ENCODE measurements at places on chromosomes 6 and 20. TPM values are rescaled to one million over a fixed set of nuclear protein-coding genes. Genes with fewer than 3 reads are reported as not detected.

GRCh38 chr20:57439432-57439831 is 48.2 kb downstream of the RBM38 start:
- peaks cover 28% of the 10 kb centered on the region for H3K4me1 ChIP-seq
- no peak overlapping the region for H3K27ac ChIP-seq
- no peaks in the 10 kb centered on the region for H3K27me3 ChIP-seq
- H3K4me3 ChIP-seq: no peak overlapping the region

GRCh38 chr6:13766201-13766634 is 48.1 kb downstream of the MCUR1 start:
- H3K36me3 ChIP-seq: no peaks in the 10 kb centered on the region
- H3K27ac ChIP-seq: no peak overlapping the region
- H3K27me3 ChIP-seq: peaks cover 7% of the 10 kb centered on the region
- H3K4me3 ChIP-seq: no peak overlapping the region
- H3K4me1 ChIP-seq: peaks cover 23% of the 10 kb centered on the region

GRCh38 chr6:38495518-38495917 is 144.2 kb downstream of the BTBD9 start:
- H3K4me1 ChIP-seq: peaks cover 5% of the 10 kb centered on the region
- no peak overlapping the region for H3K4me3 ChIP-seq
- DNase-seq: no peak
- H3K27me3 ChIP-seq: no peaks in the 10 kb centered on the region

DNA sequence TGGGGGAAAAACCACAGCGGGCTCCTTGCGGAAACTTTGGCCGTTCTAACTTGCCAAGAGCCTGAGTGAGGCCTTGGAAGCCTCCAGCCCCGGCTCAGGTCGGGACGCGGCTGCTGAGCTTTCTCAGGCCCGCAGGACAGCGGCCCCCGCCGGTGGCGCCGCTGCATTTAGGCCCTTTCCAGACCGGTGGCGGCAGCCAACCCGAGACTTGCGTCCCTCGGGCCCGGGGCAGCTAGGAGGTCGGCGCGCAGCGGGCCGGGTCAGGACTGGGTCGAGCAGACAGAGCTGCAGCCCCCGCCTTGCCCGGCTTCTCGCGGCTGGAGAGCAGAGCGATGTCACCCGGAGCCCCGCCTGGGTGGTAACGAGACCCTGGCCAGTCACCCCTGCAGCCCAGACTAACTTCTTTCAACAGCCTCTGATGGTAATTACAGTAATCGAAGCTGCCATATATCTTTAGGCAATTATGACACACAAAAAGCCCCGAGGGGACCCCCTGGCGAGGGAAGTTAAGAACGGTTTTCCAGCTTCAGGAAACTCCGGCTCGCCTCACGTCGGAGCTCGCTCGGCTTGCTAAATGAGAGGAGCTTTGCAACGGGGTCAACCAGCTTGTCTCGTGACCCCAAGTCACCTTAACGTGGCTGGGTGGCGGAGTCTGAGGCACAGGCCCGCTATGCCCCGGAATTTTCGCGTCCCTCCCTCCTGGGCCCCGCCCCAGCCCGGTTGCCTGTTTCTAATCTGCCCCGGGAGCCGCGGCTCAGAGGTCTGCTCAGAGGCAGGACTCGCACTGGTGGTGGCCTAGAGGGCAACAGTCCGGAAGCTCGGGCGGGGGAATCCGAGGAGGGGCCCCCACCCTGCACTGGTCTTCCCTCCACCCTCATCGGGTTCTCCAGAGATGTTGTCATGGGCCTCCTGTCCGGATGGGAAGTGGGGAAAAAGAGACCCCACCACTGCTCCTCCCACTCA is 3.0 kb downstream of the NR2E1 start:
- H3K4me1 ChIP-seq: peaks cover 63% of the 10 kb centered on the region
- peak overlapping the region; percentile 33 for H3K27ac ChIP-seq
- peak overlapping the region; percentile 76 for H3K4me3 ChIP-seq
- no peak for DNase-seq

DNA sequence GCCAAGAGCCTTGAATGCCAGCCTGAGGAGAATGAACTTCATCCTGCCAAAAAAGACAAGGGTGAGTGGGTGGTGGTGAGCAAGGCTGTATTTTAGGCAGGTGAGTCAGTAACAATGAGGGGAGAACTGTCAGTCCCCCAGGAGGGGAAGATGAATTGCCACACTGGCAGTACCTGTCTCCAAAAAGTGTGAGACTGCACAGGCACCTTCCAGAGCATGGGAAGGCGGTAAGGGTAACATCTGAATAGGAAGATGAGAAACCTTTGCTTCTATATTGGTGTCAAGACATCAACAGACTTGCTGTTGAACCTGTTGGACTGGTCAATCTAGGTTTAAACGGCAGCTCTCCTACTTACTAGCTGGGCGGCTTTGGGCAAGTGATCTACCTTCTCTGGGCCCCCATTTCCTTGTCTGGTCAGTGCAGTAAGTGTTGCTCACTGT is 30.9 kb downstream of the STK35 start:
- no peak for DNase-seq
- peaks cover 51% of the 10 kb centered on the region for H3K4me1 ChIP-seq
- no peak overlapping the region for H3K27ac ChIP-seq
- H3K27me3 ChIP-seq: no peaks in the 10 kb centered on the region
- H3K4me3 ChIP-seq: no peak overlapping the region
- H3K36me3 ChIP-seq: peaks cover 9% of the 10 kb centered on the region

- H3K4me3 ChIP-seq: no peak overlapping the region
- no peak for DNase-seq
- peaks cover 6% of the 10 kb centered on the region for H3K4me1 ChIP-seq
These were observed 226.0 kb downstream of the SLC24A3 start for GRCh38 chr20:19438488-19438887.

- H3K36me3 ChIP-seq: peaks cover 28% of the 10 kb centered on the region
- H3K27ac ChIP-seq: peak overlapping the region; percentile 98
- H3K4me3 ChIP-seq: peak overlapping the region; percentile 96
- H3K4me1 ChIP-seq: peaks cover 47% of the 10 kb centered on the region
- peak; percentile 60 for DNase-seq
These were observed 872 bp upstream of the RBM39 start for GRCh38 chr20:35742741-35743523.

GRCh38 chr6:35624341-35625070 is 64.2 kb downstream of the FKBP5 start:
- H3K27ac ChIP-seq: no peak overlapping the region
- DNase-seq: no peak
- no peak overlapping the region for H3K4me3 ChIP-seq

- H3K36me3 ChIP-seq: no peaks in the 10 kb centered on the region
- H3K4me1 ChIP-seq: peaks cover 7% of the 10 kb centered on the region
- no peak for DNase-seq
- H3K27ac ChIP-seq: no peak overlapping the region
These were observed 22.8 kb upstream of the KHDC1 start for GRCh38 chr6:73285674-73286283.

- no peaks in the 10 kb centered on the region for H3K4me1 ChIP-seq
- no peaks in the 10 kb centered on the region for H3K36me3 ChIP-seq
- no peak for DNase-seq
- H3K27me3 ChIP-seq: no peaks in the 10 kb centered on the region
These were observed 674.5 kb downstream of the HDGFL1 start for GRCh38 chr6:23243854-23244253.

GRCh38 chr6:129661536-129662405 is 48.2 kb downstream of the ARHGAP18 start:
- no peak overlapping the region for H3K4me3 ChIP-seq
- no peak overlapping the region for H3K27ac ChIP-seq
- H3K27me3 ChIP-seq: no peaks in the 10 kb centered on the region
- H3K4me1 ChIP-seq: peaks cover 7% of the 10 kb centered on the region

DNA sequence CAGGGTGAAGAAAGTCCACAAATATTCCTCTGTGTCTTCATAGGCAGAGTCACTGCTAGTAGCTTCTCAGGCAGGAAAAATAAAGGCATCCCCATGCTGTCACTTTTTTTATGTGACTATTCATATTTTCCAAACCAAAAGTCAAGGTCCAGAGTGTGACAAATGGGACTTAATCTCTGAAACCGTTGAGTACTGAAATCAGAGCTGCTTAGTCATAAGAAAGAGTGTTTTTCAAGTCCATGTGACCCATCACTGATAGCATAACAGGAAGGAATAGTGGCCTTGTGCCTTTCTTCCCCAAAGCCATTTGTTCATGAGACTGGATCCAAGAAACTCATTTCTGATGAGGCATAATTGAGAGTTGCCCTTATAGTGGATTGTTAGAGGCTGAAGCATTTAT is 210.3 kb upstream of the TSHZ2 start:
- H3K27me3 ChIP-seq: no peaks in the 10 kb centered on the region
- no peaks in the 10 kb centered on the region for H3K36me3 ChIP-seq
- no peaks in the 10 kb centered on the region for H3K4me1 ChIP-seq
- no peak for DNase-seq
- H3K27ac ChIP-seq: no peak overlapping the region
- no peak overlapping the region for H3K4me3 ChIP-seq

- no peak for DNase-seq
- no peaks in the 10 kb centered on the region for H3K36me3 ChIP-seq
- H3K27ac ChIP-seq: no peak overlapping the region
- no peaks in the 10 kb centered on the region for H3K27me3 ChIP-seq
These were observed 48.6 kb upstream of the DST start for GRCh38 chr6:56691286-56691595.

GRCh38 chr6:15369838-15370237 is 124.0 kb downstream of the JARID2 start:
- peaks cover 56% of the 10 kb centered on the region for H3K4me1 ChIP-seq
- no peak overlapping the region for H3K4me3 ChIP-seq
- DNase-seq: no peak

GRCh38 chr6:45872827-45873365 is 142.8 kb downstream of the CLIC5 start:
- DNase-seq: no peak
- no peaks in the 10 kb centered on the region for H3K36me3 ChIP-seq
- H3K27ac ChIP-seq: no peak overlapping the region
- H3K4me1 ChIP-seq: no peaks in the 10 kb centered on the region
- no peak overlapping the region for H3K4me3 ChIP-seq

DNA sequence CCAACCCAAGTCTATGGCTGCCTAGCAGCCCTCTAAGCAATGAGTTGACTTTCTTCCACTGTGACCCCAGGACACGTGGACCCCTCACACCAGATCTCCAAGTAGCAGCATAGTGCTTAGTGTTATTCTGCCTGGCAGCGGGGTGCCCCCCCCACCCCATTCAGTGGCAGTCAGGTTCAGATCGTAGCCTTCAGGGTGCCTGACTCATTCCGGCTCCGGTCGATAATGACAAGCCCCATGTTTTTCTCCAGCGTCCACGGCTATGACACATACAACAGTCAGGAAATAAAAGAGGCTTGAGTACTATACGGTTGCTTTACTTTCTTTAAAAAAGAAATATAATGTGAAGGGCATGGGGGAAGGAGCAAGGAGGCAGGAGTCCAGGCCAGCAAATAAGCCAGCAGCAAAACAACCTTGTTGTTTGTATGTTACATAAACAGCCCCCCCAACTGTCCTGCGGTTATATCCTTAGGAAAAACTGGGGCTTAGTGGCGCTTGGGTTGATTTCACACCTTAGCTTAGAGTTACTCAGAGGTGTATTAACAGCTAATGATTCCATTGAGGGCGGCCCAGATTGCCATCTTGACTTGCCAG is 23.1 kb downstream of the GNAS start:
- H3K27me3 ChIP-seq: no peaks in the 10 kb centered on the region
- H3K4me3 ChIP-seq: no peak overlapping the region
- H3K36me3 ChIP-seq: no peaks in the 10 kb centered on the region
- DNase-seq: no peak

- DNase-seq: no peak
- no peaks in the 10 kb centered on the region for H3K36me3 ChIP-seq
- peaks cover 4% of the 10 kb centered on the region for H3K4me1 ChIP-seq
These were observed 19.1 kb upstream of the NNAT start for GRCh38 chr20:37501940-37502339.

- H3K36me3 ChIP-seq: no peaks in the 10 kb centered on the region
- no peaks in the 10 kb centered on the region for H3K4me1 ChIP-seq
- no peak overlapping the region for H3K4me3 ChIP-seq
- no peak overlapping the region for H3K27ac ChIP-seq
These were observed 159.8 kb upstream of the HCRTR2 start for GRCh38 chr6:55014321-55015088.

DNA sequence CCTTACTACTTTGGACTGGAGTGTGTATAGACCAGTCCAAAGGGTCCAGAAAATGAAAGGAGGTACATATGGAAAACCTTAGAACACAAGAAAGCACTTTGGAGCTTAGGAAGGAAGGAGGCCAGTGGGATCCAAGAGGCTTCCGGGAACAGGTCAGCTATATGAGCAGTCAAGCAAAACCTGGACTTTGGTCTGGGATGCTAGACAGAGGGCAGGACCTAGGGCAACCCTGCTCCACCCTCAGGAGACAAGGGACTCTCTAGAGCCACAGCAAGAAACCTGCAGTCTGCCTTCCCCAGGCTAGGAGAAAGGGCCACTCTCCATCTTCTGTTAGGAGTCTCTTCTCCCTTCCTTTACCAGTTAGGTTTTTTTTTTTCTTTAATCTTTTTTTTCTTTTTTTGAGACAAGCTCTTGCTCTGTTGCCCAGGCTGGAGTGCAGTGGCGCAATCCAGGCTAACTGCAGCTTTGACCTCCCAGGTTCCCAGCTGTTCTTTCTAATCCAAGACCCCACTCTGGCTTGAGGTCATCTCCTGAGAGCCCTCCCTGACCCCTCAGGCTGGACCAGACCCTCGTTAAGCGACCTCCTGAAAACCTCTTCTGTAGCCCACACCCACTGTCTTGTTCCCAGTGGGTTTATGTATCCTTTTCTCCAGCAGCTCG is 4.6 kb downstream of the KCNK5 start:
- no peaks in the 10 kb centered on the region for H3K36me3 ChIP-seq
- no peak for DNase-seq
- H3K27me3 ChIP-seq: peaks cover 46% of the 10 kb centered on the region
- no peak overlapping the region for H3K4me3 ChIP-seq
- no peak overlapping the region for H3K27ac ChIP-seq
- H3K4me1 ChIP-seq: peaks cover 16% of the 10 kb centered on the region

GRCh38 chr20:18701969-18702368 is 111.6 kb upstream of the SCP2D1 start:
- peaks cover 12% of the 10 kb centered on the region for H3K4me1 ChIP-seq
- H3K4me3 ChIP-seq: no peak overlapping the region
- H3K36me3 ChIP-seq: peaks cover 9% of the 10 kb centered on the region
- no peak overlapping the region for H3K27ac ChIP-seq

GRCh38 chr6:105600336-105601260 is 197.7 kb upstream of the PREP start:
- no peak overlapping the region for H3K27ac ChIP-seq
- H3K36me3 ChIP-seq: no peaks in the 10 kb centered on the region
- no peak overlapping the region for H3K4me3 ChIP-seq
- H3K4me1 ChIP-seq: no peaks in the 10 kb centered on the region
- DNase-seq: no peak

GRCh38 chr6:165705941-165706340 is 42.9 kb upstream of the PDE10A start:
- DNase-seq: no peak
- H3K36me3 ChIP-seq: no peaks in the 10 kb centered on the region
- no peaks in the 10 kb centered on the region for H3K4me1 ChIP-seq

OR2H1 gene
- not detected for polyA plus RNA-seq

TULP4 gene
- 42.3 TPM for polyA plus RNA-seq

TPBG gene
- polyA plus RNA-seq: not detected

PNRC1 gene
- polyA plus RNA-seq: 791 TPM

POU5F1 gene
- polyA plus RNA-seq: not detected

NRN1 gene
- polyA plus RNA-seq: not detected

TNXB gene
- not detected for polyA plus RNA-seq

ARFGEF3 gene
- polyA plus RNA-seq: not detected

PRSS16 gene
- polyA plus RNA-seq: 1.3 TPM

HUS1B gene
- polyA plus RNA-seq: 2.0 TPM

PLCB1 gene
- 0.27 TPM for polyA plus RNA-seq

BPIFB4 gene
- not detected for polyA plus RNA-seq
